ENCODE measurements at places on chromosomes 12 and 14.

- DNase-seq: no peak
Observed at GRCh38 chr12:89740943-89741342, 32.3 kb upstream of the ATP2B1 start.

GRCh38 chr14:73877790-73878189 lies 8.9 kb upstream of the ZNF410 start:
- DNase-seq: no peak

DNA sequence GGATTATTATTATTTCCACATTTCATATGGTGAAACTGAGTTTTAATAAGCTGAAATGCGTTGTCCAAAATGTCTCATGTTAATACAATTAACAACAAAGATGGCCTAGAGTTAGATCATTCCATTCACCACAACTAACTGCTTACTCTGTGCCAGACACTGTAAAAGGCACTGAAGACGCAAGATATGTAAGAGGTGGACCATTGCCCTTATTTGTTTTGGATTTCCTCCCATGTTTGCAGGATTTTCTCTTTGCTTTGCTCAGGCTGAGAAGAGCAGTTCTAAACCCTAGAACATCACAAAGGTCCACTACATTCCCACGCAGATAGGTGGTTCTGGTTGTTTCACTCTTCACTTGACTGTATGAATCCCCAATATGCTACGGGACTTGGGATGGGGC lies 324.4 kb upstream of the KITLG start:
- no peak for DNase-seq

DNA sequence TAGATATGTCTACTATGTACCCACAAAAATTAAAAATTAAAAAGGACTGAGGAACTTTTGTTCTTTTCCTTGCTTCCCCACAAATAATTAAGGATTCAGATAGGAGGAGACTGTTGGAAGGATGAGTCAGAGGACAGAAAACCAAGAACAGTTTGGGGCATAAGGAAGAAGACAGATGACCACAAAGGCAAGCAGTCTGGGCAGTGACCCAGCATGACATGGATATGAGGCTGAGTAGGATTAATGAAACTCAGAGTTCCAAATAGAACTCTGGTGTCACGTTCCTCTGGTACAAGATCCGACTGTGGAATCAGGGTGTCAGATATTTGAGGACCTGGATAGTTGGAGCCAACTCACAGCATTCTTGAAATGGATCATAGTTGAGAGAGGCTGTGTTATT lies 89.3 kb upstream of the SLC38A4 start:
- no peak for DNase-seq

- DNase-seq: no peak
Observed at GRCh38 chr14:64038841-64039542, 186.2 kb downstream of the SYNE2 start.

DNA sequence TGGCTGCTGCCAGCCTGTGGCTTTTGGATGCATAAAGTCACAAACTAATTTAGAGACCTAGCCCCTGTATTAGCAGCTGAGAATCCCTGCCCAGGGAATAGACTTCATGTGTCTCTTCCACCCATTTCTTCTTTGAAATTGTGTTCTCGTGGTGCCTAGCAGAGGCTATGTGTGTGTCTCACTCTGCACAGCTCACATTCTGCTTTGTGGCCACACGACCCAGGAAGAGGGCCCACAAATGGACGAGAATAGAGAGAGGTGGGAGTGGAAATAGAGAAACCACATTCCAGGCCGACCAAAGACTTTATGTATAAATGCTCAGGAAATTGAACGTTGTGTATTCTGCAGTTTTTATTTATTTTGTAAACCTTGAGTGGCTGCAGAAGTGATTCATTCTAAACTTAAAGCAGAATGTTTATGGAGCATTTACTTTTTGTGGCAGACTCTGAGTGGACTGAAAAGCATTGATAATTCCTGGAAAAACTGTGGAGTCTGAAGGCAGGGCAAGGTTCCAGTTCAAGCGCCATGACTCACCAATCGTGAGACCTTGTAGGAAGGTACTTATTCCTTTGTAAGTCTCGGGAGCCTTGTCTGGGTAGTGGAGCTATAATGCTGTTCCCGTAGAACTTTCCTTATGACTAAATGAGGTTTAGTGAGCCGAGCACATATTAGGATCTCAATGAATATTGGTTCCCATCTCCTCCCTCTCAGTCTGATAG lies 9.1 kb downstream of the B4GALNT3 start:
- DNase-seq: no peak

DNA sequence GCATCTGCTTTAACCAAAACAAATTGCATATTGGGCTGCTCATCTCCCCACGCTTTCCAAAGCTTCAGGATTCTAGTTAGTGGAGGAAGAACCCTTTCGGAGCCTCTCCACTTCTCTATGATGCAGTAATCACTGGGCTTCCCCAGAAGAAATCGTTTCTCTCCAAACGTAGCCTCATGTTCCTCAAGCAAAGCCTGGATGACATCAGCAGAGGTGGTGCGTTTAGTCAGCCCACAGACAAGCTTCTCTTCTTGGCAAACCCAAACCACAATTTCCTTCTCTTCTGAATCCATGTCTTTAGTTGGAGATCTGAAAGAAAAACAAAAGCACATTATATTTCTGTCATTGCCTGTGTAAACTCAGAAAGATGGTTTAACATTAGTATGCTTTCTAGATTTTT lies 30.6 kb downstream of the RASSF9 start:
- no peak for DNase-seq

DNA sequence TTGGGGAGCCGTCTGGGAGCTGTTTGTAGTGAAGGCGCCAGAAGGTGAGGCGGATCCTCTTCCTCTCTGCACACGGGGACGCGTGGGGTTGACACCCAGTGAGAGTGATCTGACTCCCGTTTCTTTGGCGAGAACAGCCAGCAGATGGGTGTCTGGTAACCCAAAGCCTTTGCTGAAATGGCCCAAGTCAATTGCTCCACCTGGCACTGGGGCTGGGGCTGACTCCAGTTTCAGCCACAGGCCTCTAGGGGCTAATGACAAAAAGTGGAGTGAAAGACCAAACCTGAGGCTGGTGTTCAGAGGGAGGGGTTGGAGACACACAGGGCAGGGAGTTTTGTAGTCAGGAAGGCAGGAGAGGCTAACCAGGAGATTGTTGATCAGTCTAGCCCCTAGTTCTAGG lies 87.0 kb downstream of the FRMD6 start:
- DNase-seq: no peak

- no peak for DNase-seq
Observed at GRCh38 chr12:110743571-110744093, 941 bp upstream of the PPP1CC start.

Data from CD8-positive, alpha-beta memory T cell (primary cell).